Stimulated activated CD4-positive, alpha-beta T cell treated with anti-CD3 and anti-CD28 coated beads, Interleukin-1b, Interleukin-23, amount 100 ng/mL, for 24 hours (primary cell): ENCODE measurements at places on chromosomes 1 and 21.

DNA sequence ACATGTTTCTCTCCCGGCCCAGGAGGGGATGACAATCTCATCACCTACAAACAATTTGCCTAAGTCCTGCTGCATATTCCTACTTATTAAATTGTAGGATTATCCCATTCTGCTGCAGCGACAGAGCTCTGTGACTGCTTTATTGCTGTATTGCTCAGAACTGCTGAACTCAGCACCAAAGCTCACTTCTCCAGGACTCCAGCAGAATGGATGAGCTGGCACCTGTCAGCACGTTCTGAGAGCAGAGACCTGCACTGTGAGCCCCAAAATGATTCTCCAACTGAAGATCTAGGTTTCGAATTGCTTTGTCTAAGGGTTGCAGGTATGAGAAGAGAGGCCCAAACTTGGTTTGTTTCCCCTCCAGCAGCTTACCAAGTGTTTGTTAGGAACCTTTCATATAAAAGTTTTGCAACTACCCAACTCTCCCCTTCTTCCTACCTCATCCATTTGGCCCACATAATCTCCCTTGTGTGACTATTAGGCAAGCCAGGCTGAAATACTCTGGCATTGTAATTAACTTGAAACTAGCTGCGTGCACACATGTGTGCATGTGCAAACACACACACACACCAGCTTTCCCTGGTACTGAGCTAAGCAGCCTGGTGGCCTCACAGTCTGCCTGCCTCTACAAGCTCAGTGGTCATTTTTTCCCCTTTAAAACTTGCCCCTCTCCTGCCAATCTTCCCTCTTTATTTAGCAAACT is 161.4 kb upstream of the CAMK1G start:
- DNase-seq = no peak

- DNase-seq = no peak
These were observed 68.8 kb upstream of the RGS1 start for GRCh38 chr1:192506741-192507155.

- no peak for DNase-seq
These were observed 78.1 kb downstream of the KCNJ15 start for GRCh38 chr21:38334866-38335265.

DNA sequence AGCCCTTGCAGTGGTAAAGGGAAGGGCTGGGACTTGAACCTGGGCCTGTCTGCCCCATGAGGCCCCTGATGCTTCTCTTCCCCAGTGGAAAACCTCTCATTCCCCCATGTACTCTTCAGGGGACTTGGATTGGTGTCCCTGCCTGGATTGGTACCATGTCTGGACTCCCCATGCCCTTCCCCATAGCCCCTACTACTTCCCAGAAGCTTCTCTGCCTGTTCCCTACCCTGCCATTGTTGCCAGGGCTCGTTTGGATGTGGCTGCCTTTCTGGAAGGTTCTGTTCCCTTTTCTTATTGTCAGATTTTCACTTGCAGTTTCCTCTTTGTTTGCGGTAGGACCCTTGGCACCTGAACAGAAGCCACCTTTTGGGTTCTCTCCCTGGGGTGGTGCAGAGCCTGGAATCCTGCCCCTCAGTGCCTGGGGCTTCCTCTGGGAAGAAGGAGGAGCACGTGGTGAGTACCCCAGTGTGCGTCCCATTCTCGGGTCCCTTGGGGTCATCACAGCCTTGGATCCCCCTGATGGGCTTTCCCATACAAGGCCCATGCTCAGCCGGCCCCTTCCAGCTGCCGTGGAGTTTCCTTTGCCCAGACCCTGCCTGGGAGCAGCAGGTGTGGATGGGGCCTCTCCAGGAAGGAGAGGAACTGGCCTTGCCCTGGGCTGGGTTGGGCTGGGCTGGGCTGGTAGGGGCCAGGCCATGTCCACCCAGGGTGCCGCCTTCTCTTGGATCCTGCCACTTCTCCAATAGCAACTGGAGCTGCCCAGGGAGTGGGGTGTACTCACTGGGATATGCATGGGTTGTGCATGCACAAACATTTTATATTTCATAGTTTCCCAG is 281.1 kb downstream of the PTPRU start:
- DNase-seq = no peak

GRCh38 chr1:199854686-199855321 is 172.7 kb upstream of the NR5A2 start:
- DNase-seq = no peak

- DNase-seq = no peak
These were observed 226.0 kb downstream of the NPHP4 start for GRCh38 chr1:5765997-5766913.

DNA sequence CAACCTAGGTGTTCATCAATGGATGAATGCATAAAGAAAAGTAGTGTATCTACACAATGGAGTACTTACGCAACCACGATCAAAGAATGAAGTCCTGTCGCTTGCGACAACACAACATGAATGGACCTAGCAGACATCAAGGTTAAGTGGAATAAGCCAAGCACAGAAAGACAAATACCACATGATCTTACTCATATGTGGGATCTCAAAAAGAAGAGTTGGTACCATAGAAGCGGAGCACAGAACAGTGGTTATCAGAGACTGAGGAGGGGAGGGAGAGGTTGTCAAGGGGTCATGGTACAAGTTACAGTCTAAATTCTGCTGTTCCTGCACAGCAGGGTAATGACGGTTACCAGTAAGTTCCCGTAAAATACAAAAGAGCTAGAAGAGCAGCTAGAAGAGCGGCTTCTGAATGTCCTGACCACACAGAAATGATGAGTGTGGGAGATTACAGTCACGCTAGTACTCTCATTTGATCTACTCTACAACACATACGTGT is 36.7 kb downstream of the NPHP4 start:
- no peak for DNase-seq

DNA sequence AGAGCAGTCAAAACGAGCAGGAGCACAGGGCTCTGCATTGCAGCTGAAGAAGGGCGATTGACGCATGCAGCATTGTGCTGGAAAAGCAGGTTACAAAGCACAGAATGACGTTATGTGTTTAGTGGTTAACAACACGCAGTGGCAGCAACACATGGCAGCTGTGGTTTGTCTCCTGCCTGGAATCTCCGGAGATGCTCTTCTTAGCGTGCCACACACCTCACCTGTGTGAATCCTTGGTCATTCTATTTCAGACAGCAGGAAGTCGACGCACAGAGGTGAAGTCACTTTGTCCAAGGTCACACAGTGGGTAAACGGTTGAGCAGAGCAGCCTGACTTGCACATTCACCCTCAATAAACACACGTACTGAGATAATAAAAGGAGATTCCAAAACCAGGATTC is 14.7 kb downstream of the OBSCN start:
- no peak for DNase-seq
